ENCODE measurements at places on chromosomes 12 and 14.

- DNase-seq, result peak; percentile 77
Measured at GRCh38 chr14:33959692-33960151, 8.8 kb upstream of the EGLN3 start.

DNA sequence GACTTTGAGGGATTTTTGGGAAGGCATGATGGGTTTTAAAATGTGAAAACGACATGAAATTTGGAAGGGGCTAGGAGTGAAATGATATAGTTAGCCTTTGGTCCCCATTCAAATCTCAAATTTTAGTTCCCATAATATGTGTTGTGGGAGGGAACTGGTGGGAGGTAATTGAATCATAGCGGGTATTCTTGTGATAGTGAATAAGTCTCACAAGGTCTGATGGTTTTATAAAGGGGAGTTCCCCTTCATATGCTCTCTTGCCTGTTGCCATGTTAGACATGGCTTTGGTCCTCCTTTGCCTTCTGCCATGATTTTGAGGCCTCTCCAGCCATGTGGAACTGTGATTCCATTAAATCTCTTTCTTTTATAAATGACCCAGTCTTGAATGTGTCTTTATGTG lies 72.8 kb downstream of the SLC16A7 start:
- DNase-seq, result no peak

DNA sequence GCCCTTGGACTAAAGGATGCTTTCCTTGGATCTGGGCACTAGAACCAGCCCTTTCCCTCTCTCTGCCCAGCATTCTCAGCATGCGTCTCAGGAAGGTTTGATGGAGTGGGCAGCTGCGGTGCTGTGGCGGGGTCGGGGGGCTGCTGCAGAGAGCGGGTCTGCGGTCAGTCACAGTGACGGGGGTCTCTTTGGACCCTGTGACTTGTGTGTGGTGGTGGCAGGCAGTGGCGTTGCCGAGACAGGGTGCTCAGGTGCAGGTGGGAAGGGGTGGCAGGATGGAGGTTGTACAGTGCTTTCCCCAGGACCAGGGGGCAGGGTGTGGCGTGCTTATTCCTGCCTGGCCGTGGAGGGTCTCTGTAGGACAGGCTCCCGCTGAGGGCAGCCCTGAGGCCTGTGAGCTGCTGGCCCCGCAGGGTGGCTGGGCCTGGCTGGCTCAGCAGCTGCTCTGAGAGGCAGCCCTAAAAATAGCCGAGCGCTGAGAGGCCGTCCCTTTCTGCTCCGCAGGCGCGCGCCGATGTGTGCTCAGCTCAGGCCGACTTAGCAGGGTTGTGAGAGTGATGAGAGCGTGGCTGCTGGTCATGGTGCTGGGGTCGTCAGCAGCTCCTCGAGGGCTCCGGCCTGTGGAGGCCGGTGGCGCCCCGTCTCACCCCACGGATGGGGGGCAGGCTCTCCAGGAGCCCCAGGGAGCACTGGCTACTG lies 9.7 kb downstream of the PACS2 start:
- DNase-seq, result no peak

DNA sequence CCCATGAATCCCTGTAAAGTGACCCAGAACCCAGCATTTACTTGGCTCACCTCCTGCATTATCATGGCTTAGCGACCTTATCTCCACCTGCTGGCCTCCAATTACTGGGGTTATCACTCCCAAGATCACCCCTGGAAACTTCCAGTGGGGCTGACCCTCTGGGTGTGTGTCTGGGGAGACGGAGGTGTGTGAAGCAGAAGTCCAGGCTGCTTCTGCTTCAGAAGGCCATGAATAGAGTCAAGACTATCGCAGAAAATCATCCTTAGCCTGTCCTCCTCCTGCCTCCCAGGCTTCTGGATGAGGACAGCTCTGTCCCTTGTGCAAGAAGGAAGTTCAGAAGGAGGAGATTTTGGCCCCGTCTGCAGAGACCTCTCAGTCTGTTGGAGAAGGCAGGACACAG lies 408 bp upstream of the KRT72 start:
- no peak for DNase-seq

DNA sequence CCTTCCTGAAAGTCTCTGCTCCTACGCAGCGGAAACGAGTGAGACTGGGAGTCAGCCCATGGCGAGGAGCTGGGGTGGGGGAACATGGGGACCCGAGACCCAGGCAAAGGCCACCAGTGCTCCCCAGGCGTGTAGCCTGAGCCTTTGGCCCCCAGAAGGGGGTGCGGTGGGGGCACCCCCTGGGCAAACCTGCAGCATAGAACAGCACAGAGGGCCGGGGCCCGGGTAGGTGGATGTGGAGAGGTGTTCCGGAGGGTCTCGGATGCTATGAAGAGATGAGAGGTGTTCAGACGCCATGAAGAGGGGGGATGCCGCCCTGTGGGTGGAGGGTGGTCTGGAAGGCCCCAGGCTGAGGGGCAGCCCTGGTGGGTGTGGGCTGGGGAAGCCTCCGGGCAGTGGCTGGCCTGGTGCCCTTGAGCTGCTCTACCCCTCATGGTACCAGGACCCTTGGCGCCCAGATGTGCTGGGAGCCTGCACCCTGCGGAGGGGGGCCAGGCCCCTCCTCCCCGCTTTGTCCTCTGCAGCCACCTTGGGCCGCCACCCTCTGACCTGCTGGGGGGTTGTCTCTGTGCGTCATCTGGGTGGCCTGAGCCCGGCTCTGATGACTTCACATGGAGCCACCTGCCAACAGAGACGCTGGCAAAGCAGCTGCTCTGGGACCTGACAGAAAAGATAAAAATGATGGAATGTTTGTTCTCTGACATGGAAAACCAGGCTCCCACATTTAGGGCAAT lies 83.4 kb downstream of the KIF26A start:
- no peak for DNase-seq

DNA sequence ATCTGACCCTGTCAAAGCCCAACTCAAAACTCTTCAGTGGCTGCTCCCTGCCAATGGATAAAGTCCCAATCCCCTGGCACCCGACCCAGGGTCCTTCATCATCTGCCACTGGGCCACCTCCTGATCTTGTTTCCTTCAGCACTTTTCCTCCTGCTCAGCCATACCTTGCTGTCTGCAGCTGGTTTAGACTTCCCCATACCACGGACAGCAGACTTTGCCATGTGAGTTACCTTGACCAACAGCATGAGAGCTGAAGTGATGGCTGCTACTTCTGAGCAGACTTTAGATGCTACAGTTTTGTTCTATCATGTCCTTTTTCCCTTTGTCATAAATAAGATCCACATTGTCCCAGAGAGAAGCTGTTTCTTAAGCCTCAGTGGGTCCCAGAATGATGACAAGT lies 33.3 kb upstream of the STON2 start:
- DNase-seq, result no peak

GRCh38 chr14:99560922-99561683 lies 42.9 kb downstream of the CCDC85C start:
- DNase-seq, result no peak

DNA sequence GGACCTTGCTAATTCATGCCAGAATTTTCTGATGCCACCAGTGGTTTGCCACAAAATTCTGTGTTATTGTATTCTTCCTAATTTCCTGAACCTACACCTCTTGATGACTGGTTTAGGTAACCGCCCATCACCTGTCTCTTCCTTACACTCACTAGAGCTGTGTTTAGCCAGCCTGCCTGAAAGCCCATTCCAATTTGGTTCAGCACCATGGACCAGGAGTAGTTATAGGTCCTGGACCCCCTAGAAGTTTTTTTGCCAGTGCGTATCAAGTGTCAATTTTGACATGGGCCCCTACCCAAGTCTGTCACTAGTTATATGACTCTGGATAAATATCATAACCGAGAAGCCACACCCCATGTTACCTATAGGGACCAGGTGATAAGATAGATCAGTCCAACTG lies 94.0 kb upstream of the NAP1L1 start:
- no peak for DNase-seq

DNA sequence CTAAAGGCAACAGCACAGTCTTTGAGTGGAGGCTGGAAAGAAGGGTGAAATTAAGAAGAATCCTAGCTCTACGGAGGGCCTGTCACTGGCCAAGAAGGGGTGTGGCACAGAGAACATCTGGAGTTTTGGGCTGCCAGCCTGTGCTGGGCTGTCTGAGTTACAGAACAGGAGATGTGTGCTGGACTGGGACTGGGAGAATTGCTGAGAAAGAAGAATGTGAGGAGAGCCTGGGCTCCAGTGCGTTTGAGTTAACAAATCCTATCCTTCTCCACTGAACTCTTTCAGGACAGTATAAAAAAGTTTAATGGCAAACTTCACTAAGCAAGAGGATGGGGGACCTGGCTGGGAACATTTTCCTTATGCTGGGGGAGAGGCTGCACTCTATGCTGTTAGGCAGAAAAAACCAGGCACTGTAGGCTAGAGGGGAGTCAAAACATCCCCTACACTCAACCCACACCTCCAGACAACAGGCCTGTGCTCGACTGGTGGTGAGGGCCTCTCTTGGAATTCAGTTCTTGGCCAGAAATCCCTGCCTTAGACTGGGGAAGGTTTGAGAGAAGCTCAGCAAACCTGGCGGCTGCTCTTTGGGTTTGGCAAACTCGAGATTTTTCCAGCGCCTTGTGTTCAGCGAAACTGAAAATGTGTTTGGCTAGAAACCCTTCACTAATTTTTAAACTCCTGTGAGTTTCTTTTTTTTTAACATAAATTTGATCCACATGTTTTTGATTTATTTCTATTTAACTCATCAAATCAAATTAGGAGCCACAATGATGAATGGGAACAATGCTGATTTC lies 217.3 kb downstream of the MON2 start:
- peak; percentile 50 for DNase-seq

DNA sequence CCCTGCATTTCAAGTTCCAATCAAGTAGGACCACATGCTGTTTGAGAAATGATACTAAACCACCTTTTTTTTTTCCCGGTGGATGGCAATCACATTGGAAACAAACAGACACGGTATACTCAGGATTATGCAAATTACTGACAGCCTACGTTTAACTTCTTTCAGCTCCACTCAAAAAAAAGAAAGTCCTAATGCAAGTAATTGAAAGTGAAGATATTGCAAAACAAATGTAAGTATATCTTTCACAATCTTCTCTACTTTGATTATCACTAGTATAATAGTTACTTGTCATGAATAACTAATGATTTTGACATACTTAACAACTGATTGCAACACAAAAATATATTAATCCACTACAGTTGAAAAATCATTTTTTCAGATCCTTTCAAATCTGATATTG lies 2.6 kb upstream of the OSBPL8 start:
- DNase-seq, result no peak

DNA sequence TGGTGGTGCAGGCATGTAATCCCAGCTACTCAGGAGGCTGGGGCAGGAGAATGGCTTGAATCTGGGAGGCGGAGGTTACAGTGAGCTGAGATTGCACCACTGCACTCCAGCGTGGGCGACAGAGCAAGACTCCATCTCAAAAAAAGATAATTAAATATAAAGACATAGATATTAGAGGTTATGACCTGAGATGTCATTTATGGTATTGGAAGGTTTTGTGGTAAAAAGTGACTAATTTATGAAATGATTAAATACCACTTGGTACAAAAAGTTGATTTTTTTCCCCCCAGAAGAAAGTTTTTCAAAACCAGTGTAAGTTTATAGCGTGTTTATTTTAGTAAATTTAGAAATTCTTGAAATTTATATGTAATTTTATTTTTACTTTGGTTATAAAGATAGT lies 4.3 kb downstream of the AEBP2 start:
- DNase-seq, result no peak

- no peak for DNase-seq
Measured at GRCh38 chr12:94266796-94267536, 118.6 kb downstream of the PLXNC1 start.

GRCh38 chr14:104319491-104320241 lies 181.3 kb downstream of the KIF26A start:
- no peak for DNase-seq

DNA sequence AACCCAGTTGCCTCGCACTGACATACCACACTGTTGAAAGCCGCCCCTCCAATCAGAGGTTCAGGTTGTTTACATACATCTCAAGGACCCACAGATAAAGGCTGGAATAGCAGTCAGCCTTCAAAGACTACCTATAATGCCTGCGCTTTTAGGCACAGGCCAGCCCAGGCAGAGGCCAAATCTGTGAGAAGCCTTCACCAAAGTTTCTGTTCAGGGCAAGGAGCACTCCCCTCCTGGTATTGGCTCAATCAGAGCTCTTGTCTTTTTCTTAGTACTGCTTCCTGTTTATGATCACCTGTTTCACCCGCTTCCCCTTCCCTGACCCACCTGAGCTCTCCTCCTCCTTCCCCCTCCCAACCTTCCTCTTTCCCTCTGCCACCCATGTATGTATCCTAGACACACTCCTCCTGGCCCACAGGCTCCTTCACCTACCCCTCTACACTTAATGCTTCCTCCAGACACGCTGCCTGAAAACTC lies 34.8 kb downstream of the DUSP16 start:
- no peak for DNase-seq

GRCh38 chr12:118136559-118137003 lies 657 bp downstream of the PEBP1 start:
- DNase-seq, result peak; percentile 45

GRCh38 chr12:79920421-79921238 lies 14.3 kb downstream of the PPP1R12A start:
- no peak for DNase-seq

DNA sequence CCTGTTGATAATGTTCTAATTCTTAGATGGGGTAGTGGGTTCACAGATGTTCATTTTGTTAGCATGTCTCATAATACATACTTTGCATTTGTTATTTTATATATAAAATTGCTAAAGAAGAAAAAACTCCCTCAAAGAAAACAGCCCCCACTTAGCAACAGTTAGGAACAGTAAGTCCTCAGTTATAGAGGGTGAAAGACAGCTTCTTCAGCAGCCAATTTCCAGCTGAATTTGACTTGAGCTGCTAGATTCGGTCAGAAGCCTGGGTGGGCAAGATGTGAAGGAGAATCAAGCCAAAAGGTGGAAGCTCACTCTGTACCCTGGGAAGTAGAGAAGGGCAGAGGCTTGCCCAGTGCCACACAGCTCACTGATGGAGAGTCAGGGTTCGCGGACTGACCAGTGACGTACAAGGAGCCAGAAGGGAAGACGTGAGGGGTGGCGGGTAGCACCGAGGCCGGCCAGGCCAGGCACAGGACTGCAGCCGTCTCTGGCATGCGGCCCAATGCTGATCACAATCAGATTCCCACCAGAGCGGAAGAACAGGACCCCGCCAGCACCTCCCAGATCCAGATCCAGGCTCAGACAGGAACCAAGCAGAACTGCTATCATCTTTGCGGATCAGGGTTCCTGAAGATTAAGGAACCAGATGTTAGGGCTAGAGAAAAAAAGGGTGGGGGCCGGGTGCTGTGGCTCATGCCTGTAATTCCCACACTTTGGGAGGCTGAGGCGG lies 30.4 kb upstream of the VWF start:
- DNase-seq, result no peak

GRCh38 chr14:78131616-78132015 lies 38.6 kb upstream of the NRXN3 start:
- no peak for DNase-seq

Measured in midbrain (tissue), 1 donor.